ENCODE measurements at places on chromosomes 2 and 18. TPM values are rescaled to one million over a fixed set of nuclear protein-coding genes. Genes with fewer than 3 reads are reported as not detected.

- DNase-seq, result peak; percentile 39
Measured at GRCh38 chr2:136025057-136025973, 39.9 kb upstream of the DARS1 start.

DNA sequence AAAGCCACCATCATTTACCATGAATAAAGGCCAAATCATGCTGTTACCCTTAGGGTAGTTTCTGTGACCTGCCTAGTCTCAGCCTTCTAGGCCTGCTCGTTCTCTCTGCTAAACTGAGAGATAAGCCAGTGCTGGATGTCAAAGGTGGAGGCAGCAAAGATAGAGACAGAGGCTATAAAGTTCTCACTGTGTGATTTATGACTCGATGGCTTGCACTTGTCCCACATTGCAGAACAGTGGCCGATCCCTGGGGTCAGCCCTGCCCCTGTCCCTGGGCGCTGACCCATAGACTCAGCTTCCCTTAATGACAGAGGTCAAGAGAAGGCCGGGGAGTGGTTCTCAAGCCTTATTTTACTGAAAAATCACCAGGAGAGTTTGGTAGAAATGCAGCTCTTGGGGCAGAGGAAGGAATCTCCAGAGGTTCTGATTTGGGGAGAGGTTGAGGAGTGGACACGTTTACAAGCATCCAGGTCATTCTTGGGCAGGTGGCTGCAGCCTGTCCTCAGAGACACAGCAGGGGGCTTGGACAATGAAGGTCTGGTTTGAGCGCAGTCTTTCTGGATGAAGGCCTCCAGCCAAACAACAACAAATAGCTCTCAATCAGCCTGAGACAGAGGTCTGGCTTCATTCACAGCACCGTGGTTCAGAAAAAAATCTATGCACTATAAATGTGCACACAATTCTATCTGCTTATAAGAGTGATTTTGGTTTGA lies 143.5 kb downstream of the ACKR3 start:
- no peak for DNase-seq

GRCh38 chr2:171281110-171281509 lies 120.4 kb upstream of the TLK1 start:
- no peak for DNase-seq

TET3 gene
- 60.1 TPM for total RNA-seq

CAPG gene
- total RNA-seq, result 213 TPM

AMER3 gene
- not detected for total RNA-seq
